Renal pelvis (tissue), 12 donors: ENCODE measurements at places on chromosomes 6 and 20.

GRCh38 chr6:130396722-130397121 is 30.9 kb downstream of the TMEM200A start:
- no peak for DNase-seq

GRCh38 chr6:2557181-2557720 is 193.5 kb downstream of the MYLK4 start:
- no peak for DNase-seq

- no peak for DNase-seq
Observed at GRCh38 chr6:5869261-5869660, 137.5 kb downstream of the NRN1 start.

DNA sequence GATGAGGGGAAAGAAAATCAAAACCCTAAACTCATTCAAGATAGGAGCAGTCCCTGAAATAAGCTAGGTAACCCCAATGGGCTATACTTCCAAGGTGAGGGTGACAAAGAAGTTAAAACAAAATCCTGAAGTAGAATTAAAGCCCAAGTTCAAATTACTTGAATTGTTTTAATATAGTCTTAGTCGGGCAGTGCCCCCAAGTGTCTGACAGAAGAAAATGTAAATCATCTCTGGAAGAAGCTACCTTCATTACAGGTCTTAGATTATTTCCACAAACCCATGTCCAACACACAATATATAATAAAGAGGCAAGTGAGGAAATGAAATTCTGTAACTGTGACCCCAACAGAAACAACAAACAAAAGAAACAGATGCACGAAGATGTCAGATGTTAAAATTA is 36.8 kb upstream of the L3MBTL3 start:
- DNase-seq, result no peak
